ENCODE measurements at places on chromosomes 5 and 9. TPM values are rescaled to one million over a fixed set of nuclear protein-coding genes. Genes with fewer than 3 reads are reported as not detected.

The FBXL17 gene
- 30.1 TPM for polyA plus RNA-seq

The ABLIM3 gene
- 2.8 TPM for polyA plus RNA-seq

The TMEM171 gene
- 5.0 TPM for polyA plus RNA-seq

DNA sequence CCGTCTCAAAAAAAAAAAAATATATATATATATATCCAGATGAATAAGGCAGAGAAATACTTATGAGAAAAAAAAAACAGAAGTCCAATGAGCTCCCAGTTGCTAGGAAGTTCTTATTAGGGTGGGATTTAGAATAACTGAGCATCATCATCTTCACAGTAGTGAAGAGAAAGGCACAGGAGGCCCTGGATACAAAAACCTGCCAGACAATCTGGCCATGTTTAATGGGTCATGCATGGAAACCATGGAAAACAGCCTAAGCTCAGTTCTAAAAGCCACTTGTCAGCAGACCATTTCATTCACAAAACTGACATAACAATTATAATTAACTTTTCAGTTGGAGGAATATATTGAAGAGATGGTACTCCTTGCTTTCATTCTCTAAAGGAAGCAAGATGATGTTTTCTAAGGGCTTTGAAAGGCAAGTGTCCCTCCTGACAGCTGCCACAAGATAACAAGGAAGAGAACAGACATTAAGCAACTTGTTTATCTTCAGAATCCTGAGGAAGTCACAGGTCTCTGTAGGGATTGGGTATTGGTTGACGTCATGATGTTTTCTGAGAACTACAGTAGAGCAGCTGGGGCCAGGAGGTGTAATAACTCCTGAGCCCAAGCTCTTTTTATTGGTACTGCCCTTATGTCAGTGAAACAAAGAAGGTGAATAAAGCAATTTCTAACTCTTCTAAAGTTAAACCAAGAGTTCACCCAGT, 463.1 kb downstream of the DMAC1 start:
- DNase-seq = no peak

The INSL4 gene
- polyA plus RNA-seq = not detected

GRCh38 chr5:17000291-17000939, 64.3 kb upstream of the MYO10 start:
- no peak for DNase-seq

GRCh38 chr5:42015681-42016080, 90.6 kb downstream of the FBXO4 start:
- no peak for DNase-seq

GRCh38 chr5:19886123-19886917, 101.7 kb downstream of the CDH18 start:
- no peak for DNase-seq

DNA sequence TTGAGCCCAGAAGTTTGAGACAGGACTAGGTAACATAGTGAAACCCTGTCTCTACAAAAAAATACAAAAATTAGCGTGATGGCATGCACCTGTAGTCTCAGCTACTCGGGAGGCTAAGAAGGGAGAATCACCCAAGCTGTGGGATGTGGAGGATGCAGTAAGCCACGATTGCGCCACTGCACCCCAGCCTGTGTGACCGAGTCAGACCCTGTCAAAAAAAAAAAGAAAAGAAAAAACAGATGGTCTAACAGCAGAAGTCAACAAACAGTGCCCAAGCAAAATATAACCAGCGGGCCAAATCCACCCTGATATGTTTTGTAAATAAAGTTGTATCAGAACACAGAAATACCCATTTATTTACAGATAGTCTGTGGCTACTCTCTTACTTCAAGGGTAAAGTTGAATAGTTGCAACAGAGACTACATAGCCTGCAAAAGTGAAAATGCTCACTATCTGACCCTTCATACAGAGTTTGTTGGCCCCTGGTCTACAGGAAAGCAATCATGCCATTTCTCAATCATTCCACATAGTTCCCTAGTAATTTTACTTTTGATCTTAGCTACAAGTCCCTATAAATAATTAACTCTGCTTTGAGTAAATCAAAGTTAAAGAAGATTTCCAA, 383.7 kb downstream of the TLE1 start:
- no peak for DNase-seq

The GABRG2 gene
- polyA plus RNA-seq = 0.06 TPM

GRCh38 chr9:20353931-20354652, 268.2 kb downstream of the MLLT3 start:
- no peak for DNase-seq

- DNase-seq = no peak
Measured at GRCh38 chr5:175479125-175479881, 943 bp downstream of the SFXN1 start.

The ZBED3 gene
- 21.2 TPM for polyA plus RNA-seq

The HMMR gene
- 18.8 TPM for polyA plus RNA-seq

DNA sequence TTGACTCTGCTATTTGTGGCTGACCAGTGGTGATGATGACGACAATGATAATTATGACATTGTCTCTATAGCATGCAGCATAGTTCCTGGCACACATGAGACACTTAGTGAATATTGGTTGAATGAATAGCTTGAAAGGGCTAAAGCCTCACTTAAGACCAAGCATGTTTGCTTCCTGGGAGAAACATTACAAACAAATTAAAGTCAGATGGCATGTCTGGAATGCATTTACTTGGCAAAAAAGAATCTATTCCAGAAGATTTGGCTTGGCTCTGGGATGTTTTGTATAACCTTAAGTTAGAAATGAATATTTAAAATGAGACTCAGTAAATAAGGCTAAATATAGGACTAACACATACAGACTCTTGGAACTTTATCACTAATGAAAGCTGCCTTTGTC, 21.6 kb downstream of the GAS1 start:
- DNase-seq = no peak

The SAPCD2 gene
- 4.5 TPM for polyA plus RNA-seq

The LCN9 gene
- not detected for polyA plus RNA-seq

GRCh38 chr9:121299467-121300282, 31.7 kb downstream of the GSN start:
- no peak for DNase-seq

The CTNNA1 gene
- polyA plus RNA-seq = 301 TPM

The CTXN3 gene
- polyA plus RNA-seq = not detected

GRCh38 chr5:73883646-73884045, 257.6 kb downstream of the ARHGEF28 start:
- DNase-seq = no peak

The WNK2 gene
- 29.9 TPM for polyA plus RNA-seq

DNA sequence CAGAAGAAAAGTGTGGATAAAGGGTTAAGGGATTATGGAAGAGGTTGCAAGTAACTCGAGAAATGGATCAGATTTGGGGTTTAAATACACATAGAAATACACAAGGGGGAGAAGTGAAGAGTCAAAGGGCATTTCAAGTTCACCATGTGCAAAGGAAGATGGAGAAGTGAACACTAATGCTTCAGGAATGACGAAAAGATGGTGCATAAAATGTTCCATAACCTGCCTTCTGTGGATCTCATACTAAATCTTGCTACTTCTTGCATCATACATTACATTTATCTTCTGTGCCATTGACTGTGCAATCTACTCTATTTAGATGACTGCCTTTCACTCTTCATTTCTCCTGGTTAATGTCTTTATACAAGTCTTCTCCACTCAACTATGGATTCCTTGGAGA, 5.7 kb upstream of the SMC2 start:
- no peak for DNase-seq

The CFAP77 gene
- 0.19 TPM for polyA plus RNA-seq

DNA sequence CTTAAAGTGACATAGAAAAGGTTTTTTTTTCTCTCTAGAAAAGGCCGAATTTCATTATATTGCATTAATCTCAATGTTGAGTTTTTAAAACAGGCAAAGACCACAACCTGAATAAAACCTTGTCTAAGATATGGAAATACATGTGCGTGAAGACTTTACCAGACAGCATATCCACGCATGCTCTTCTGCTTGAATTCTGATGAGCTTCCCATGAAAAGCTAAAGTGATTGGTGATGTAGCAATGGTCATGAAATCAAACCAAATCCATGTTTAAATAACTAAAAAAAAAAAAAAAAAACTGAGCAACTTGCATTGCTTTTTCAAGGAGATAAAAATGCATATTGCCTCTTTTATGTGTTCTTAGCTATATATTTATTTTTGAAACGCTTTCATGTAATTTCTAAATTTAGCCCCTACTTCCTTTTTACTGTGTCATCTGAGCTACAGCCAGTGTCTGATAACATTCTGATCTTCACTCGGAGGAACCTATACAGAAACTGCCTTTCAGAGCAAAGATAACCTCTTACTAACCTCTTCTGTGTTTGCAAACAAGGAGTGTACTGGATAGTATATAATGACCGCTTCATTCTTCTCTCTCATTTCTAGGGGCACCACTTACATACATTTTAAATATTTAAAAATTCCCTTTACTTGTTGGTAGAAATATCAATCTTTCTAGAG, 179.1 kb upstream of the GNA14 start:
- DNase-seq = no peak

DNA sequence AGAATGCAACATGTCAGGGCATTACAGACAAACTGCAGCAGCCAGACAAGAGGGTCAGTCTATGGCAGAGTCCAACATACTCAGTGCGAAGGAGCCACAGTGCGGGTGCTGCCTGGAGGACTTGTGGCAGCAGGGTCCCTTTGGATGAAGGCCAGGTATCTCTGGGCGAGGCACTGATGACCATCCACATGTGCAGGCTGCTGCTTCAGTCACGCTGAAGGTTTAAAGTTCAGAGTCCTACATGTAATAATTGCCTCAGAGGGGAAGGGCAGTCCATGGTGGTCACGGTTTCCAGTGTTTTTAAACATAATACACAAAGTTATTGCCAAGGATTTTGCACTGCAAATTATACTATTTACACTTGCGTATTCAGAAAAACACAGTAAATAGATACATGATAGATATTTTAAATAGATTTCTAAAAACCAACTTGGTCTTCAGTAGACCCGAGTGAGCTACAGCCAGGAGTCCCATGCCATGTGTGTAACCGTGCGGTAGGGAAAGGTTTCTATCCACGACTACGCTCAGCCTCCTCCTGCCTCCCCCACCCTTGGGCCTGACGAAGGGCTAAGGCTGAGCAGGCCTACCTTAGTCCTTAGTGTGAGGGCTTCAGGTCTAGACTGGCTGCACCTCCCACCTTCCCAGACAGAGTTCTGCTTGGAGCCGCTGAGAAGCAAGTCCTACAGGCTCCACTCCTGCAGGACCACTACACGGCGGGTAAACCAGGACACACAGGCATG, 76.2 kb downstream of the GPR21 start:
- DNase-seq = no peak

The TMOD1 gene
- 1.6 TPM for polyA plus RNA-seq

GRCh38 chr9:108382310-108382709, 473.5 kb downstream of the ACTL7B start:
- DNase-seq = no peak

DNA sequence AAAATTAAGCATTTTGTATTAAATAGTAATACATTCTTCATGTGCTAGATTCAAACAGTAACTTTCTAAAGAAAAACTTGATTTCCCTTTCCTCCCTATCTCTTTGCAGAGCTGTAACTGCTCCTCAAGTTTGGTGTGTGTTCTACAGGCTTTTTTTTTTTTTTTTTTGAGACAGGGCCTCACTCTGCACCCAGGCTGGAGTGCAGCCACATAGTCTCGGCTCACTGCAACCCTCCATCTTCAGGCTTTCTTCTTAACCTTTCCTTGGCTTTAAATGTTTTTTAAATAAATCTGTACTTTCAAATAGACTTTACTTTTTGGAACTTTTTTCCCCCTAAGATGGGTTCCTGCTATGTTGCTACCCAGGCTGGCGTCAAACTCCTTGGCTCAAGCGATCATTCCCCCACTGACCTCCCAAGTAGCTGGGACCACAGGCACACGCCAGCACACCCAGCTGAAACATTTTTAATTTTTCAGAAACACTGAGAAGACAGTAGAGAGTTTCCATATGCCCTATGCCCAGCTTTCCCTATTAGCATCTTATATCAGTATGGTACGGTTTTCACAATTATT, 9.1 kb downstream of the NDFIP1 start:
- DNase-seq = no peak

GRCh38 chr9:68562461-68562860, 21.8 kb upstream of the TMEM252 start:
- DNase-seq = no peak

DNA sequence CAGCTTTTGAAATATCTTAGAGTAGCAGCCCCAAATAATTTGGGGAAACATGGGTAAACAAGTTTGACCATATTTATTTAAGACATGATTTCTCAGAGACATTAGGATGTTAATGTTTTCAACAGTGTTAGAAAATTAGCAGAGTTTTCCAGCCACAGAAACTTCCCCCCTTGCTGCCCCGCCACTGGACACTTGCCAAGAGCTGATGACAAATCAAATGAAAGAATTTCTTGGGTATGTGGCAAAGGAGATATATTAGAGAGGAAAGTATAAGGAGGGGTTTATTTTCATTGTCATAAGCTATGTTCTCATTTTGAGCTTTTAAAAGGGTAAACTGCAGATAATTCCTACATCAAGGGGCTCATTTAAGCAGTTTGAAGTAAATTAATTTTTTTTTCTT, 15.9 kb downstream of the GABRA1 start:
- DNase-seq = no peak

- no peak for DNase-seq
Measured at GRCh38 chr9:35841645-35841900, 12.5 kb downstream of the TMEM8B start.

The PCDH1 gene
- 24.9 TPM for polyA plus RNA-seq

The HIGD2A gene
- 99.6 TPM for polyA plus RNA-seq

DNA sequence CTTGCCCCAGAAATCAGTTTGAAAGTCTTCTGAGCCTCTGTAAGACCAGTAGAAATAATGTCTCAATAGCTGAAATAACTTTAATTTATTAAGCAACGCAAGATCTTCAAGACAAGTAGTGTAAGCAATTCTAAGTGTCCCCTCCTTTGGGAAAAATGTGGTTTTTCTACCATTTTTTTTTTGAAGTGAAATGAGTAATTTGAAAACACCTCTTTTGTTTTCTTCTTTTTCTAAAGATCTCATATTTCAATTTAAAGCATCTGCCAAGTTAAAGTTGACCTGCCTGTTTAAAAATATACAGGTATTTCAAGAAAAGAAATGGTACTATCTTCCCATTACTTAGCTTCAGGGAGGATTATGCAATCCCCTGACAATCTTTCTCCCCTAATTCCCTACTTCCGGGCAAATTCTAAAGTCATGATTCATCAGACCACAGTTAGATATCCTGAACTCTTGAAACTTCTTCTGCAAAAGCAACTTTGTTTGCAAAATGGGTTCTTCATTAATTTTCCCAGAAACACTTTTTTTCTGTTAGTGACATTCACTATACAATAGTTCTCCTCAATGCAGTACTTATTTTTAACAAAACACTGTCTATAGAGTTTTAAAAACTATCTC, 7.8 kb upstream of the ANXA1 start:
- no peak for DNase-seq

Measured in left renal pelvis (tissue), 4 donors.